ENCODE measurements at places on chromosomes 3 and 15.

GRCh38 chr3:4818164-4818563 is 161.1 kb upstream of the BHLHE40 start:
- no peak for DNase-seq

DNA sequence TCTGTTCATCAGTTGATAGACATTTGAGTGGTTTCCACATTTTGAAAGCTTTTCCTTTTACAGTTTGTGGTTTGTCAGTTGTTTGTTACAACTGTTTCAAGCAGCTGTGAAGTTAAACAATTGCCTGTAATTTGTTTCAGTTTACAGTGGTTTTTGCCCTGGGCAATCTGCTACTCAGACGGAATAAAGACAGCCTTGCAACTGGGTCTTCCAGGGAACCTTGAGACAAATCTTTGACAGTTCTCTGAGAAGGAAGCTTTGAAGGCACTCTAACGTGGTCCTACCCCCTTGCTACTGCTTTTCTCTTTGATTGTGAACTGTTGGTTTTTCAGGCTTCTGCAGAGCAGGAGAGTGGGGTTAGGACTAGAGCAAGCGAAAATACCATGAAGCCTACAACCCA is 28.0 kb downstream of the LRRC28 start:
- DNase-seq = no peak

DNA sequence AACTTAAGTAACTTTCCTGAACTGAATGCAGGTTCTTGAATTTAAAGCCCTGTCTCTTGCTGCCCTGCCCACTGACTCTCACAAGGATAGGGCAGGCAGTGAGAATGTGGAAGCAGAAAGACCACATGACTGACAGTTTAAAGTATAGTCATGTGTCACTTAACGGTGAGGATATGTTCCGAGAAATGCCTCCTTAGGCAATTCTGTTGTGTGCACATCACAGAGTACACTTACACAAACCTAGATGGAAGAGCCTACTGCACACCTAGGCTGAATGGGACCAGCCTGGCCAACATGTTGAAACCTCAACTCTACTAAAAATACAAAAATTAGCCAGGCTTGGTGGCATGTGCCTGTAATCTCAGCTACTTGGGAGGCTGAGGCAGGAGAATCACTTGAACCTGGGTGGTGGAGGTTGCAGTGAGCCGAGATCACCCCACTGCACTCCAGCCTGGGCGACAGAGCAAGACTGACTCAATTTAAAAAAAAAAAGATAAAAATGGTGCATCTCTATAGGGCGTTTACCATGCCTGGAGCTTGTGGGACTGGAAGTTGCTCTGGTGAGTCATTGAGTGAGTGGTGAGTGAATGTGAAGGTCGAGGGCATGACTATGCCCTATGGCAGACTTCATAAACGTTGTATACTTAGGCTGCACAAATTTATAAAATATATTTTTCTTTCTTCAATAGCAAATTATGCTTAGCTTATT is 18.9 kb upstream of the COPG1 start:
- peak; percentile 64 for DNase-seq

GRCh38 chr3:48784426-48785120 is 63.1 kb downstream of the PRKAR2A start:
- DNase-seq = no peak

DNA sequence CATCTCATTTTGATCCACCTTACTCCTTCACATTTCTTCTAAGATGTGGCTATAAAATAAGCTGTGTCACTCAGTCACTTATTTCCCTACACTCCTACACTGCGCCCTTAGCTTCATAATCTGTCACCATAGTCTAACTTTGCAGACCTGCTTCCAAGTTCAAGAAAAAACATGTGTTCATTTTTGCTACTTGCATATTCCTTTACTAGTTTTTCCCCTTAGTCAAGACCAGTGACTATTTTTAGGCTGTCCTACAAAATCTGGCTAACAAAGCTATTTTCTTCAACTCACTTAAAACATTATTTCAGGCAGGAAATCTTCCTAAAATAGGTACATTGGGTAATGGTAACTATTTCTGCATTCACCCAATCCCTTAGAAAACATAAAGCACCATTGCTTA is 272.5 kb downstream of the TBC1D5 start:
- DNase-seq = no peak
